Adrenal gland (tissue), 19 donors: ENCODE measurements at places on chromosomes 11 and 22.

GRCh38 chr11:794013-794765, 3.9 kb downstream of the SLC25A22 start:
- H3K27ac ChIP-seq, result no peak overlapping the region
- H3K27me3 ChIP-seq, result peaks cover 8% of the 10 kb centered on the region
- H3K4me1 ChIP-seq, result peaks cover 27% of the 10 kb centered on the region
- no peaks in the 10 kb centered on the region for H3K36me3 ChIP-seq

- no peaks in the 10 kb centered on the region for H3K36me3 ChIP-seq
- DNase-seq, result no peak
- H3K4me1 ChIP-seq, result no peaks in the 10 kb centered on the region
- H3K27ac ChIP-seq, result no peak overlapping the region
- no peak overlapping the region for H3K4me3 ChIP-seq
Observed at GRCh38 chr22:39984006-39984405, 10.7 kb upstream of the FAM83F start.

DNA sequence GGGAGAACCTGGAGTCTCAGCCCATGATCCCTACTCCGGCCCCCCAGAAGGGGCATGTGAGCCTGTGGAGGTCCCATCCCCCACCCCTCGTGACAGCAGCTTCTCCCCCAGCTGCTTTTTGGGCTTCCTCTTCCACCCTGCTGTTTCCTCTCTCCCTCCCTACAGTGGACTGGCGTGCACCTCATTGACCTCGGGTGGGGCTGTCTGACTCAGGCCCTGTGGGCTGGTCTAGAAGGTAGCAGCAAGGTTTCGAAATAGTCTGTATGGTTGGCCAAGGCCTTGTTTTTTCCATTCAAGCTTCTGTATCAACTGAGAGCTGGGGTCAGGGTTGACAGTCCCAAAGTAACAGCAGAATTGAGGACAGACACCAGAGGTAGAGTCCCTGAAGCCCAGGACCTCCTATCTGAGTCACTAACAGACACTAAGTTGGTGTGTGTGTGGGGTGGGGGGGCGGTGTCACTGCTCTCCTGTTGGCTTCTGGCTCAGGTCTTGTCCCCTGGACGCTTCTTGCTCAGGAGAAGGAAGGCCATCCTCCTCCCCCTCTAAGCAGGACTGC, 7.7 kb downstream of the SLC37A2 start:
- no peaks in the 10 kb centered on the region for H3K27me3 ChIP-seq
- peak overlapping the region; percentile 95 for H3K27ac ChIP-seq
- no peak overlapping the region for H3K4me3 ChIP-seq
- peak; percentile 96 for DNase-seq

DNA sequence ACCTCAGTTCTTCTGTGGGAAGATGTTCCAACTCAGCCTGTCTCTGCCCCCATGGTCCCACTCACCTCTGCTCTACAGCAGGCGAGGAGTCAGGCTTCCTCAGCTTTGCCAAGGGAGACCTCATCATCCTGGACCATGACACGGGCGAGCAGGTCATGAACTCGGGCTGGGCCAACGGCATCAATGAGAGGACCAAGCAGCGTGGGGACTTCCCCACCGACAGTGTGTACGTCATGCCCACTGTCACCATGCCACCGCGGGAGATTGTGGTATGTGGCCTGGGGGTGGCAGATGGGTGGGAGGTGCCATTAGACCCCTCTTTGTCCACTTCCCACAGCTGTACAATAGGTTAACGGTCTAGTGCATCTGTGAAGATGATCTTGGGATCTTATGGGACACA, 73.3 kb downstream of the MYO7A start:
- no peaks in the 10 kb centered on the region for H3K36me3 ChIP-seq
- peak; percentile 6 for DNase-seq
- H3K27ac ChIP-seq, result no peak overlapping the region

GRCh38 chr22:33835265-33835664, 85.0 kb downstream of the LARGE1 start:
- no peaks in the 10 kb centered on the region for H3K36me3 ChIP-seq
- H3K27ac ChIP-seq, result no peak overlapping the region
- H3K4me3 ChIP-seq, result no peak overlapping the region
- no peaks in the 10 kb centered on the region for H3K27me3 ChIP-seq
